ENCODE measurements at places on chromosomes 12 and 14.
A peak's percentile ranks its signal among the peaks of the same experiment; 100 is the strongest.

GRCh38 chr14:31336646-31337045 is 83.7 kb downstream of the HEATR5A start:
- no peak for DNase-seq

- no peak for DNase-seq
Measured at GRCh38 chr14:49774106-49774505, 6.2 kb downstream of the KLHDC2 start.

DNA sequence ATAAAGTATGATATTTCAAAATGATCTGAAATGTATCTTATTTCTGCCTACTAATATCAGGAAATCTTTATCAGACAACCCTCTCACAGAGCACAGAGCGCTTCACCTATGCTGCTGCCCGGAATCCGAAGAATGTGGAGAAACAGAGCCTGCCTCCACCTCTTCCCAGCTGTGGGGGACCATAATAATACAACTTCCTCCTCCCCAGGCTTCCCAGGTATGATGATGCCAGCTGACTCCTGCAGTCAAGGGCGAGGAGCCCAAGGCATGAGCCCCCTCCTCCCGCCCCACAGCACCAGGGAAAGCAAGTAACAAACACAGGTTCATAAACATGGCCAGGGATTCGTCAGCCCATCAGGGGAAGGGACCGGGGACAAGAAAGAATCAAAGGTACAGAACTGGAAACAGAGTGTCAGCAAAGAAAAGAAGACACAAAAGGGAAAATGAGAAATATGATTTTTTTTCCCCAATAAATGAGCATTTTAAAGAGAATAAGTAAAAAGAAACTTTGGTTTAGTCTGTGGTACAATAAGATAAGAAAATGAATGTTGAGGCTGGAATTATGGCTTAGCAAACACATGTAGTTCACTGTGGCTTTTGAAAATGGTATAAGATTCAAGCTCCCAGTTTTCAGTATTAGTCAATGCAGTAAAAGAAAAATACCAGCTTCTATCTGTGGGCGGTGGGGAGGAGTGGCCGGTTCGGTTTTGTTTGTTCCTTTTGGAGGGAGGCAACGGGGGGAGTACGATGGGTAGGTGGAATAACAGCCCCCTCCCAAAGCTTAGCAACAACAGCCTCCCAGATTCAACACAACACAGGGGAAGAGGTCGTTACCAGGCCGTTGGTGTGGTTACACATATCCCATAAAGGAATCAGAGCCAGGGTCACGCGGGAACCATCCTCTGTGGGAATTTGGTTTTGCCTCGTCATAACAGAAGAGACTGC is 68.3 kb downstream of the SETD3 start:
- DNase-seq: no peak

GRCh38 chr12:107685360-107686248 is at the start of gene PWP1:
PWP1 (plus strand) TSS chr12:107685799; CDS start chr12:107685900, 101 bp downstream.
- peak; percentile 97 for DNase-seq

DNA sequence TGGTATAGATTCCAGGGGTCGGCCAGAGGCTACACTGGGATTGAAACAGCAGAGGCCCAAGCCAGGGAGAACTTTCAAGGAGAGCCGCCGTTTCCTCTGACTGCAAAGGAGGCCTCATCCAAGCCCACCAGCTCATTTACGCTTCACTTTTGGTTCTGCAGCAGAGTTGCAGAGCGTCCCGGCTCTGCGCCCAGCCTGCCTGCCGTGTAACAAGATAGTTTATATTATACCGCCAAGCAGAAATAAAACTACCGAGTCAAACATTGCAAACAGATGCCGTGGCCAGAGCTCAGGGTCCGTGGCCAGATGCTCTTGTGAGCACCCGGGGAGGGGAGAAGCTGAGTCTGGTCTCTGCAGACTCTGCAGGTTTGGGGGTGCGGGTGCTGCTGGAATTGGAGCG is 60.7 kb upstream of the TBX3 start:
- no peak for DNase-seq

GRCh38 chr12:46260124-46260912 is 8.5 kb downstream of the SLC38A1 start:
- DNase-seq: no peak

GRCh38 chr12:614411-614970 is 48.8 kb downstream of the NINJ2 start:
- DNase-seq: peak; percentile 37

DNA sequence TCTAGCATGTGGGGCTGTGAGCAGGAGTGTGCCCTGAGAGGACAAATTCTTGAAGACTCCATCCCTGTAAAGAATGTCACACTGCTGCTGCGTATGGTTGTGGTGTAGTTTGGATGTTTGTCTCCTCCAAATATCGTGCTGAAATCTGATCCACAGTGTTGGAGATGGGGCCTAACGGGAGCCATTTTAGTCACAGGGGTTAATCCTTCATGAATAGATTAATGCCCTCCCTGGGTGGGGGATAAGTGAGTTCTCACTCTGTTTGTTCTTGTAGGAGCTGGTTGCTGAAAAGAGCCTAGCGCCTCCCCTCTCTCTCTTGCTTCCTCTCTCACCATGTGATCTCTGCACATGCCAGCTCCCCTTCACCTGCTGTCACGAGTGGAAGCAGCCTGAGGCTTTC is 94.5 kb upstream of the VASH1 start:
- no peak for DNase-seq

GRCh38 chr14:81454572-81455218 is 54.6 kb upstream of the STON2 start:
- DNase-seq: no peak
